ENCODE measurements at places on chromosomes 2 and 18. TPM values are rescaled to one million over a fixed set of nuclear protein-coding genes. Genes with fewer than 3 reads are reported as not detected.

GRCh38 chr18:7642331-7642890, 75.3 kb downstream of the PTPRM start:
- no peak for DNase-seq

The TMEM169 gene
- total RNA-seq, result 6.4 TPM

DNA sequence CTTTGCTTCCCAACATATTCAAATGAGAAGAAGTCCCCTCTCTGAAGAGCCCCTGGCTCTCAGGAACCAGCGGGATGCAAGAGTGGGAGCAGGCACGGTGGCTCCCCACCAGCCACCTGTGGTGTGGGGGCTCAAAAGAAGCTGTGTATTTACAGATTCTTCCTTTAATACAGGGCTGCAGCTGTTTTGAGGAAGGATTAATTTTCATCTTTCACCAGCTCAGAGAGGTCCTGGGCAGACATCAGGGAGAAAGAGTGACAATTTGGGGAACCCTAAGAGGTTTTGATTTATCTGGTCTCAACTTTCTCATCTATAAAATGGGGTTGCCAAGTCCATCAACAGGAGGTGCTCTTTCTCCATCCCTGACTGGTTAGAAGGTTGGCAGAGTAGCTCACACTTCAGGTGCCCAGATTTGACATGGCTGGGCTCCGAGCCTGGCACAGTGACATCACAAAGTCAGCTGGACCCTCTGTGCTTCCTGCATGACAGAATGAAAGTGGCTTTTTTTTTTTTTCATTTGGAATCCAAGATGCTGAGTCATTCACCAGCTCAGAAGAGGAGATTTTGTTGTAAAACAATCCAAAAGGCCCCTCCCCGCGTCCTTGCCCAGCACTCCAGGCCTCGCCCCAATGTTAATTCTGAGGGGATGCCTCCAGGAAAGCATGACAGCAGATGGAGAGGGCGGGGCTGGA, 15.5 kb upstream of the SIX2 start:
- DNase-seq, result no peak

DNA sequence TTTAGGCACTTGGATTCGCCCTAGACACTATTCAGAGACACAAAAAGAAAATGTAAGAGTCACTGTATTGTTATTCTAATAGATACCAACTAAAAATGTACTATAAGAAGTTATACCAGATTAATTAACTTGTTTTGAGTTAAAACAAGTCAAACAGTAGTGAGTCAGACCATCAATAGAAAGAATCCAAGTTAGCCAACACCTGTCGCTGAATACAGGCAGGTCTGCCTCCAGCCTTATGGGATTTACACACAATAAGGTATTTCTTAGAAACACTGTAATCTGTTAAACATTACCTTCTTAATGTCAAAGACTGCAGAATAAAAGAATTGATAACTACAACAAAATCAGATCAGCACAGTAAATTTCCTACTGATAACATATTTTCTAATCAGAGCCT, 181.4 kb downstream of the DYM start:
- DNase-seq, result no peak

The BMP10 gene
- not detected for total RNA-seq

DNA sequence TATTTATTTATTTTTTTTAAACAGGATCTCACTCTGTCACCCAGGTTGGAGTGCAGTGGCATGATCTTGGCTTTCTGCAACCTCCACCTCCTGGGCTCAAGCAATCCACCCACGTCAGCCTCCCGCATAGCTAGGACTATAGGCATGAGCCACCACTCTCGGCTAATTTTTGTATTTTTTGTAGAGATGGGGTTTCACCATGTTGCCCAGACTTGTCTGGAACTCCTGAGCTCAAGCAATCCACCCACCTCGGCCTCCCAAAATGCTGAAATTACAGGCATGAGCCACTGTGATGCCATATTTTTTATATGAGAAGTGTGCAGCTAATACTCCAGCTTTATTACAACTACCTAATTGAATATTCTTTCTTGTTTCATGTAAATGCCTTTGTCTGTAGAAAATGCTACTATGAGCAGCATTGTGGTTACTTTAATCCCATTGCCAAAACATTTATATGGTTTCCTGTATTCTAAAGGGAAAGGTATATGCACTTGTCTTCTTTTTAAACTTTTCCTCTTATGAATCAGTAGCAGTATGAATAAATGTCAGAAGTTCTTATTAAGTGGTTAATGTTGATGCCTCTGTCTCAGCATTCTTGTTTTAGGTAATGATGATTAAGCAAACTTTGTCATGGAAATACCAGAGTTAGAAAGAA, 9.5 kb upstream of the BCL2L11 start:
- no peak for DNase-seq

- DNase-seq, result no peak
Observed at GRCh38 chr2:191512874-191513273, 165.1 kb upstream of the NABP1 start.

DNA sequence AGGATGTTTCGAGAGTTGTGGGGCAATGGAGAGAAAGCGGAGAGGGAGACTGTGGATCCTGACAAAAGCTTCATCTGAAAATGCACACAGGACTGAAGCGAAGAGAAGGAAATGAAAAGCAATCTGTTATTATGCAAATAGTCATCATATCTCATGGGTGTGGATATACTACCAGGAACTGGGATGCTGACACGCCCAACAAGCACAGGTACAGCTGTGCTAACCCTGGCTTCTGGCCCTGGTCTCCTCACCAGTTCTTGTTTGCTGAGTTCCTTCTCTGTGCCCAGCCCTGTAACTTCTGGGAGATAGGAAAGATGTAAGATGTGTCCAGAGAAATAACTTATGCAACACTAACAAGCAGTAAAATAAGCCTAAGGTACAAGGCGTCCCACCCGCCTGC, 358.8 kb downstream of the CMPK2 start:
- peak; percentile 19 for DNase-seq

GRCh38 chr2:128311216-128311754, 7.4 kb downstream of the HS6ST1 start:
- DNase-seq, result no peak

DNA sequence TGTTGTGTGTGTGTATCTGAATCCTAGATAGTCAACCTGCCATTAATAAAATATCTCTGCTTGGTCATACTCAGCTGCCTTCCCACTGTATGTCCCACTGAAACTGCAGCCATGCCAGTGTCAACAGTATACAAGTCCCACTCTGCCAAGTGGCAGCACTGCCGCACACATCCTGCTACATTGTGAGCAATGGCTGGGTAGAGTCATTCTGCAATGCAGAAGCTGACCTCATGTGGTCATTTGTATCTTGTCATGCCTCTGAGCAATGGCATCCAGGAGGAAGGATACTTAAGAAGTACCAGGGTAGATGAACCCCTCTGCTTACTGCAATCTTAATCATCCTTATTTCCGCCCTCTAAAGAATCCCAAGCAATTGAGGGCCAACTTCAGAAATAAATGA, 302.2 kb upstream of the DDX18 start:
- no peak for DNase-seq

The GKN2 gene
- total RNA-seq, result not detected

The NTSR2 gene
- total RNA-seq, result not detected

The C2orf80 gene
- not detected for total RNA-seq

DNA sequence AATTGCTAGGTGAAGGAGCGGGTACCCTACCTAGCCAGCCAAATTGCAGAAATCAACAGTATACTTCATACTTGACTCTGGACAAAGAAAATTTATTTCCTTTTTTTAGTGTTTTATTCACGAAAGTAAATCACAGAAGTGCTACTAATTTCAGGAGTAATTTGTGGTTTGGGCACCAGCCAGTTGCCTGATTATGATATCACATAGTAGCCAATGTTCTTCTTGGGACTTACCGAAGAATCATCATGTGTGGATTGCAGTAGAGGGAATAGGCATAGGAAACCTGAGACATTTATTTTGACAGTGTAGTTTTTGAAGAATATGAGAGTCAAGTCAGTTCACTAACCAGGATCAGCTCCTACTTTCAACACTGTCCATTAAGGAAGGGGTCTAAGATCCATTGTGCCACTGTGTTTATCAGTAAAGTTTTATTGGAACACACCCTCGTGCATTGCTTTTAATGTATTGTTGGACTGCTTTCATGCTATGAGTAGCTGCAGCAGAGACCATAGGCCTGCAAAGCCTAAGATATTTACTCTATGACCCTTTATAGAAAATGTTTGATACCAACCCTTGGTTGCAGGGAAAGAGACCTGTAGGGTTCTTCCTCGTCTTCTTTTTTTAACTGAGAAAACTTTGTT, 32.1 kb downstream of the TNFRSF11A start:
- peak; percentile 27 for DNase-seq

DNA sequence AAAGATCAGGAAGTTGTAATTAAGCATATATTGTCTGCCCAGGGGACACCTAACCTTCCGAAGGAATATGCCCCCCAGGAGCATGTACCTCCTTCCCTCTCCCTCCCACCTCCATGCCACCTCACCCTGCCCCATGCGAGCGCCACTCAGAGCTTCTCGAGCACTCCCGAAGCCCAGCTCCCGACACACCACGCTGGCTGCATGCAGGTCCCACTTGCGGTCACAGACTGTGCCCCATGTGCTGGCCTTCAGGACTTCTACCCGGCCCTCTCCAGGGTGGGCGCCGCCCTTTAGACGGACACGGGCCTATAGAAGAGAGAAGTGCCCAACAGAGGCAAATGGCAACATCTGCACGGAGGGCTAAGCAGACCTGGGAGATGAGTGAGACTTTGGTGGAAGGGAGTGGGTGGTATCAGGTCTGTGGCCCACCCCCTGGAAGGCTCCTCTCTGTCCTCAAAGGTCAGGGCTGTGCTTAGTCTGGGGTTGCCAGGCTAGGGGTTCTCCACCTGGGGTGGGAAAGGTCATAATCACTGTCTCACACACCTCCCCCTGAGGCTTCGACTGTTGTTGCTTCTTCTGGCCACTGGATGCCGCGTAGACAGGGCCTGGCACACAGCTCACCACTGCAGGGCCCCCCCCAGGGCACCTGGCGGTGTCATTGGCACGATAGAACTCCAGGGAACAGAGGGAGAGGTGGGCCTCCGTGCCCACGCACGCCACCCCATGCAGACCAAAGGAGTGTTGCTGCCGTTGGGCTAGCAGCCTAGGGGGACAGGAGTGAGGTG, 6.6 kb downstream of the HTRA2 start:
- no peak for DNase-seq

The NPAS2 gene
- 128 TPM for total RNA-seq

DNA sequence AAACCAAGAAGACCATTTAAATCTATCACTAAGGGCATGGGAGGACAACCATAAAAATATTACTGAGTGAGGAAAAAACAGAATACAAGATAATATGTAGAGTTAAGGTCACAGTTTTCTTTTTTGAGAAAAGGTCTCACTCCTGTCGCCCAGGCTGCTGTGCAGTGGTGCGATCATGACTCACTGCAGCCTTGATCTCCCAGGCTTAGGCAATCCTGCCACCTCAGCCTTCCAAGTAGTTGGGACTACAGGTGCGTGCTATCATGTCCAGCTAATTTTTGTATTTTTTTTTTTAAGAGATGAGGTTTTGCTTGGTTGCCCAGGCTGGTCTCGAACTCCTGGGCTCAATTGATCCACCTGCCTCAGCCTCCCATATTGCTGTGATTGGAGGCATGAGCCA, 24.0 kb downstream of the POLR1A start:
- no peak for DNase-seq

The KCNG2 gene
- total RNA-seq, result 6.7 TPM

DNA sequence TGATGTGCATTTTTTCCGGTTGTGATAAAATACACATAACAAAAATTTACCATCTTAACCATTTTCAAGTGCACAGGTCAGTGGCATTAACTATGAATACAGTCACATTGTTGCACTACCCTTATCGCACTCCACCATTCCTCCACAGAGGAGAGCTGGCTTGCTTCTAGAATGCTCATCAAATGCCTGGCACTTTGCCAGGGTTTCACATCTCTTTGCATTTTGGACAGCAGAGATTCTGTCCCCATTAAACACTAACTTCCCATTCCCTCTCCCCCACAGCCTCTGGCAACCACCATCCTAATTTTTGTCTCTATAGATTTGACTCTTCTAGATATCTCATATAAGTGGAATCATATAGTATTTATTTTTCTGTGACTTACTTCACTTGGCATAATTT, 165.0 kb downstream of the ASB1 start:
- DNase-seq, result no peak

Data from transverse colon (tissue), 4 donors.